ENCODE measurements at places on chromosomes 2 and 18. TPM values are rescaled to one million over a fixed set of nuclear protein-coding genes. Genes with fewer than 3 reads are reported as not detected.

DNA sequence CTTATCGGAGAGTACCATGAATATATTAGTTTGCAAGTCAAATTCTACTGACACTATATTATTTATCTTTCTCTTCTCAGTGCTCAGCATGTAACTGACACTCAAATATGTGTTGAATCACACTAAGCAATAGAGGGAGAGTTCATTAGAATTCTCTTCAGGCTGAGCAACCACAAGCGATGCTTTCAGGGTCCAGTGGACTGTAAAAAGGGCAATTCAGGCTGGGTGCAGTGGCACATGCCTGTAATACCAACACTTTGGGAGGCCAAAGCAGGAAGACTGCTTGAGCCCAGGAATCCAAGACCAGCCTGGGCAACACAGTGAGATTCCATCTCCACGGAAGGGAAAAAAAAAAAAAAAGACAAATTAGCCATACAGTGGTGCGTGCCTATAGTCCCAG lies 16.3 kb downstream of the PDE6D start:
- no peaks in the 10 kb centered on the region for H3K36me3 ChIP-seq
- H3K4me1 ChIP-seq, result peaks cover 8% of the 10 kb centered on the region
- no peak overlapping the region for H3K27ac ChIP-seq
- DNase-seq, result no peak

- no peak overlapping the region for H3K27ac ChIP-seq
- H3K4me3 ChIP-seq, result no peak overlapping the region
- no peak for DNase-seq
- no peaks in the 10 kb centered on the region for H3K36me3 ChIP-seq
Measured at GRCh38 chr2:31563273-31563839, 17.4 kb downstream of the SRD5A2 start.

DNA sequence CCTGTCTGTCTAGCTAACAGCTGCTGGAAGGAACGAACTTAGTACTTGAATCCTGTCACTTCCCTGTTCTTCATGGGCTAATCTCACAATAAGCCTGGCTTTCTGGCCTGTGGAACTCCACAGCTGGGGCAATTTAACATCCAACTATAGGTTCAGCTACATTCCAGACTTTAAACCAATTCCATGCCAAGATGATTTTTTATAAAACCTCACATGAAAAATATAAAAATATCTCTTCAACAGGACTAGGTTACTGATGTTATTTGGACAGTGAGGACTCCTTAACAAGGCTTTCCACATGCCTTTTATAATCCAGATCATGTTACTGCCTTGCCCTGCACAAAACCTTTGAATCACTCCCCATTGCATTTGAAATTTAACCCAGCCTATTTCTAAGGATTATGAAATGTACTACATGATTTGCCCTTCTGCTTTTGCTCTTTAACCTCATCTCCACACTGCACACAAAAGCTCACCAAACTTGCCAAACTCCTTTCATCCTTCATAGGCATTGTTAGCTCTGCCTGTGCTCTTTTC lies 863.2 kb upstream of the CHAC2 start:
- H3K27ac ChIP-seq, result no peak overlapping the region
- H3K4me1 ChIP-seq, result no peaks in the 10 kb centered on the region
- DNase-seq, result no peak
- H3K4me3 ChIP-seq, result no peak overlapping the region

GRCh38 chr2:118097657-118098056 lies 9.4 kb downstream of the INSIG2 start:
- H3K27me3 ChIP-seq, result no peaks in the 10 kb centered on the region
- H3K4me1 ChIP-seq, result no peaks in the 10 kb centered on the region
- H3K4me3 ChIP-seq, result no peak overlapping the region

DNA sequence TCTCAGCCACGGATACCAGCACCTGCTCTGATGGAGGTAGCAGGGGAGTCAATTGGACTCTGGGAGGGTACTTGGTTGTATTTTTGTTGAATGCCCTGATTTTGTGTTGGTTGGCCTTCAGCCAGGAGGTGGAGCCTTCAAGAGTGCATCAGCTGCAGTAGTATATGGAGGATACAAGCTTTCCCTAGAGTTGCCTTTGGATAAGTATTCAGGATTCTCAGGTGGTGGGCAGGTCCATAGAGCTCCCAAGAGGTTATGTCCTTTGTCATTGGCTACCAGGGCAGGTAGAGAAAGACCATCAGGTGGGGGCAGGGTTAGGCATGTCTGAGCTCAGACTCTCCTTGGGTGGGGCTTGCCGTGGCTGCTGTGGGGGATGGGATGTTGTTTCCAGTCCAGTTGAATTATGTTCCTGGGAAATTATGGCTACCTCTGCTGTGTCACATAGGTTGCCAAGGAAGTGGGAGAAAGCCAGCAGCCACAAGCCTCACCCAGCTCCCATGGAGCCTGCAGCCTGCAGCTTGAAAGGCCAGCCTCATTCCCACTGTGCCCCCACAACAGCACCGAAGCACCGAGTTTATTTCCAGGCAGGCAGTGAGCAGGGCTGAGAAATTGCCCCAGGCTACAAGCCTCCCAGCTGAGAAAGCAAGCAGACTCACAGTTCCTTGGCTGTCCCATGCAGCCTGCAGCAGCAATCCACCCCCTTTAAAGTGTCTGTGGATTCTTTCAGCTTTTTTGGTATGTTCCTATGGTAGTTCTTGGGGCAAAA lies 38.6 kb upstream of the CHST9 start:
- H3K27me3 ChIP-seq, result no peaks in the 10 kb centered on the region
- H3K4me1 ChIP-seq, result no peaks in the 10 kb centered on the region
- no peak overlapping the region for H3K4me3 ChIP-seq

DNA sequence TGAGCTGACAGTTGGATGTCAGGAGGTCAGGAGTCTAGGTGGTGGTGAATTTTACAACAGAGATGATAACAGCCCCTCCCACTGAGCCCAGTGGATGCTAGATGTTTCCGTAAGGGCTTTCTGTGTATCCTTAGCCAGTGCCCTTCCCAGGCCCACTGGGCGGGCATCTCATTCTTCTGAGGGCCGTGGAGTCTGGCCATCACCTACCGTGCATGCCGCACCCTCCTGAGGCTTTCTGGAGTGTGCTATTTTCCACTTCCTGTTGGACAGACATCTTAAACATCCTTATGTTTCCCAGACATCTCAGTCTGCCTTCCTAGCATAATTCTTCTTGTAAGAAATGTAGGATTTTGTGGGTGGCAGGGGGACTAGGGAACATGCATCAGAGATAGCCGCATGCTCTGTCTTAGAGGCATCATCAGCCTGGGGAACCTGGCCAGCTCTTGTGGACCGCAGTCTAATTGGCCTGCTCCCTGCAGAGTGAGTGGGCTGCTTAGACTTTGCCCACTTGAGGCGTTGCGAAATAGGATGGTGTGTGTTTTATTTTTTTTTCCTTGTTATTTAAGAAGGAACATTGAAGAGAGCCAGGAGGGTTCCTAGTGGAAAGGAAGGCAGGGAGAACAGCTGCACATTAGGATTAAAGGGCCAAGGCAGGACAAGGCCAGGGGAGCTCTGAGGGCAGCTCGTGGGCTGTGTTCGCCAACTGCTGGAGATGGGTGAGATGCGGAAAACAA lies 135.8 kb downstream of the SH3RF3 start:
- no peak for DNase-seq
- no peak overlapping the region for H3K27ac ChIP-seq
- no peaks in the 10 kb centered on the region for H3K27me3 ChIP-seq
- no peak overlapping the region for H3K4me3 ChIP-seq

The ANO7 gene
- total RNA-seq, result 0.10 TPM

The PROKR1 gene
- total RNA-seq, result not detected

Data from gastrocnemius medialis (tissue), 4 donors.